ENCODE measurements at places on chromosomes 3 and 15.
A peak's percentile ranks its signal among the peaks of the same experiment; 100 is the strongest.

DNA sequence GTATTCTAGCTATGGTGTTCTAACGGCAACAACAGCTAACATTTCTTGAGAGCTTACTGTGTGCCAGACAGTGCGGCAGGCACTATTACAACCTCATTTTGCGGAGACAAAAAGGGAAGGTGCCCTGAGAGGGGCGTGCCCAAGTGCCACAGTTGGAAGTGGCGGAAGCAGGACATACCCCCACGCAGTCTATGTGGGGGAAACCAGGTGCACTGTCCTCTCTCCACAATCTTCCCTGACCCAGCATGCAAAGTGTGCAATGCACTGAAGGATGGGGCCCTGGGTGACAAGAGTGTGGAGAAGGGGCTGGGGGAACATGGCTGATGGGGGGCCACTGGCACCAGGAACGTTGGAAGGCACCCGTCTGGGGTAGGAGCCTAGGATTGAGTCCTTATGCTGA, 8.6 kb downstream of the ANP32A start:
- no peak for DNase-seq

DNA sequence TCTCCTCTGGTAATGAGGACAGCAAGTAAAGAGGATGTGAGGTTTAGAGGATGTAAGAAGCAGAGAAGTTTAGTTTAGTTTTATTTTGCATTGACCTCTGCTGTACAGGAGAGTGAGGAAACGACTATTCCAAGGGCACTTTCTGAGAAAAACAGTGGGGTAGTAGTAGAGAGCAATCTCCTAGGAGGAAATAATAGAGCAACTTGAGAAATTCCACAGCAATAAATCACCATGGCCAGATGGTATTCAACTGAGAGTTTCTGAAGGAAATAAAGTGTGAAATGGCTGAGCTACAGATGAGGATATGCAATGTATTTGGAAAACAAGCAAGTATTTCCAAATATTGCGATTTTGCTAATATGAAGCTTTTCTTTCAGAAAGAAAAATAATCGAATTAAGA, 118.9 kb downstream of the DPH6 start:
- DNase-seq = no peak

DNA sequence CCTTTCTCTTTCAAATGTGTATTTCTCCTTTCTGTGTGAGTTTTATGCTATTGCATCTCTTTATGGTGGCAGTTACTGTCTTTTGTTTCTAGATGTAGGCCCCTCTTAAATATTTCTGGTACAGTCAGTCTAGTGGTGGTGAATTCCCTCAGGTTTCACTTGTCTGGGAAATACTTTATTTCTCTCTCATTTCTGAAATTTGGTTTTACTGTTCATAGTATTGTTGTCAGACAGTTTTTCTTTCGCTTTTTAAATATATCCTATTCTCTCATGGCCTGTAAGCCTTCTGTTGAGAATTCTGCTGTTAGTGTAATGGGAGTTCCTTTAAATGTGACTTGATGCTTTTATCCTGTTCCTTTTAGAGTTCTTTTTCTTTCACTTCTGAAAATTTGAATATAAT, 874.0 kb downstream of the PLOD2 start:
- DNase-seq = no peak

DNA sequence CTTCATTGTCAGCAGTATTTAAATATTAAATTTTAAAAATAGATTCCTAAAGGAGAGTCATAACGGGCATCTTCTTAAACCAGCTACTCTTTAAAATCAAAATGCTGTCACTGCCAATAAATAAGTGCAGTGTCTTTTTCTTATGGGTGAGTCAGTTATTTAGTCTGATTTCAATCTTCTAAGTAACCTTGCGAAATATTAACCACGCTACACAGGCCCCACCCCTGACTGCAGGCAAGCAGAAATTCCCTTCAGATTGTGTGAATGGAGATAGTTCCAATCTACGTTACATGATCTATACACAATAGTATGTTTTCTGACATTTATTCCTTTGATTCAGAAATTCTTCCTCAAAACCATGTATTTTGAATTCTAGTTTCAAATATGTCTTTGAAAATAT, 141.5 kb downstream of the GADL1 start:
- DNase-seq = no peak

- no peak for DNase-seq
These were observed 20.4 kb downstream of the RARRES1 start for GRCh38 chr3:158711886-158712285.

GRCh38 chr3:13364602-13365271, 55.4 kb downstream of the NUP210 start:
- no peak for DNase-seq

GRCh38 chr15:91947683-91948608, 94.4 kb downstream of the SLCO3A1 start:
- no peak for DNase-seq

DNA sequence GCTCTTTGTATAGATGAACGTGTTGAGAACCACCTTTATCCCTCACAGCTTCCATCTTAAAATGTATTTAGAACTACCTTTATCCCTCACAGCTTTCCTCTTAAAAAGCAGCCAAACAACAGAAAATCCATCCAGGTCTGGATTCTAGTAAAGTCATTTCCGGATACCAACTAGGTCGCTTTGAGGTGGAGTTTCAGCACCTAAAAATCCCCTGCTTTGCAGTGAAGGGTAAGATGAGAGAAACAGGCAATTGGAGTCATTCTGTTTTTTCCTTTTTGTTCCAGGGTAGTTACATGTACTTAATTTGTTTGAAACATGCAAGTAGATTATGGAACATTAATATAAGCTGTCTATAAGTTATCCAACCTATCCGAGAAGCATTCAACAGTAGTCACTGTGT, 192.0 kb downstream of the UBE2E2 start:
- DNase-seq = no peak

GRCh38 chr3:57142411-57142723, 22.8 kb downstream of the IL17RD start:
- no peak for DNase-seq

- no peak for DNase-seq
These were observed 87.3 kb downstream of the DHX30 start for GRCh38 chr3:47890126-47890827.

DNA sequence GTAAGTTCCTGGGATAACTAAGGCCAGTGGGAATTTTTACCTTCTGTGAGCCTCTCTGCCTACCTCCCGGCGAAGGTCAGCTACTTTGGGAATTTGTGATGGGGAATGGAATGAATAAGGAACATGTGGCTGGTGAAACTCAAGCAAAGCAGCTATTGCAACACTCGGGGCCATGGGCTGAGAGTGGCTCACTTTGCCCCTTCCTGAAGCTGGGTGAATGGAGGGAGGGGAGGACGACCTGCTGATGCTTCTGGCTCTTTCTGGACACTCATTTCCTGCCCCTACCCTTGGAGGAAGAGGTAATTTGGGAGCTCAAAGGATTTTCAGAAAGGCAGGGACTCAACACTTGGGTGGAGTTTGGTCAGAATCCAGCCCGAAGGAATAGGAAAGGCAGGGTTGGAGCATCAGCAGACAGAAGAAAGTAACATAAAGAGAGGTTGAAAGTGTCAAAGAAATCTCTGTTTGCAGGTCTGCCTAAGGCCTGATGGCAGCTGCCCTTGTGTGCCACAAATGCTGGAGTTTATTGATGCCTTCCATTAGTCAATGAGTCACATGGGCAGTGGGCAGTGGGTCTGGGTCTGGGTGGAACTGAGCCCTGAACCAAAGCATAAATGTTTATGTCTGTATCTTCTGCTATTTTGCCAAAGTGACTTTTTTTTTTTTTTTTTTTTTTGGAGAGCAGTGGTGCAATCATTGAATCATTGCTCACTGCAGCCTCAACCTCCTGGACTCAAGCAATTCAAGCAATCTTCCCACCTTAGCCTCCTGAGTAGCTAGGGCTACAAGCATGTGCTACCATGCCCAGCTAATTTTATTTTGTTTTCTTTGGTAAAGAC, 12.4 kb downstream of the LAMP3 start:
- no peak for DNase-seq

DNA sequence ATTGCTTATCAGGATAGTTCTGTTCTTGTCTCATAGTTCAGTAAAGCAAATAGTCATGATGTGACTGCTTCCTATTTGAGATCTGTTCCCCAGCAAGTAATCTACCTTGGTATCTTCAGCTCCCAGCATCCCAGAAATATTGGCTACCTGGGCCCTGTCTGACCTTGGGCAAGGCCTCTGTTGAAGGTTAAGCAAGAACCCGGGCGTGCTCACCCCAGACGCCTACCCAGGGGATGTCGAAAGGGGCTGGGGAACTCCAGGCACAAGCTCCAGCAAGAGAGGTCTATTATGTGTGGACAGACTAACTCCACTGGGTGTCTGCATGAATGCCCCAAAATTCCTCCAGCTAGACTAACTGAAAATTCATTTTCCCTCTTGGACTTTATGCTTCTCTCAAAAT, 37.3 kb upstream of the IGF1R start:
- no peak for DNase-seq

DNA sequence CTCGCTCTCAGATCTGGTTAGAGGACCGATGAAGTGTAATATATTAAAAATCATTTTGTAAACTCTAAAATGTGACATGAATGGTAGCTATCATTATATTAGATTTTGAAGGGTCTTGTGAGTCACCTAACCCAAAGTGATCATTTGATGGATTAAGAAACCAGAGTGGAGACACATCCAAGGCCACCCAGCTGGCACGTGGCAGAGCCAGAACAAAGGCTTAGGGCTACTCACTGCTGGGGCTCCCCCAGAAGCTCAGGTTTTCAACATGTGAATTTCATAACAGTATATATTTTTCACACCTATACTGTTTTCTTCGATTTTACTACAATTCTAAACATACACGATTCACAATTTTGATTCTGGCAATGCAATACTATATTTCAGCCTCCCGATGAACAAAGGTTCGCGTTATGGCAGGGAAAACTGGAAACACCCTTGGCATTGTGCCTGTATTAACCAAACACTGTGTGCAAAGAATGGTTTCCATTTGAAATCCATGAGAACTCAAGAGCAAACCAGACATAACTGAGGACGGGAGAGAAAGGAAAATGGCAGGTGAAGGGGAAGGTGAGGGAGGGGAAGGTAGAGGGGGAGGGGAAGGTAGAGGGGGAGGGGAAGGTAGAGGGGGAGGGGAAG, 88.9 kb downstream of the ADAMTS17 start:
- no peak for DNase-seq

DNA sequence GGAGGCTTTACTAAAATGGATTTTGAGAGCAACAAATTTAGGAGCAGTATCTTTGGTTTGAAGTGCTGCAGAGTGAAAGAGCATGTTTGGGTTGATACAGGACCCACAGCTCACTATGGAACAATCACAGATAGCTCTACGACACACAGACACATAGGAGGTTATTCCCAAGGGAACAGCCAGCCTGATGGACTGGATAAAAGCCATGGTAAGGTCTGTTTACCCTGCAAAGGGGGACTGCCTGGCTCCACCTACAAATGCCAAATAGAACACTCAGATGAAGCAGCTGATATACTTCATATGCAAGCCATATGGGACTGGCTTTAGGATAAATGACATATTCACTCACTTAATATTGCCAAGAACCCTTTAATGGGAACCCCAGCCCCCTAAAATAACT, 75.4 kb downstream of the CDC25A start:
- DNase-seq = no peak

- DNase-seq = no peak
These were observed 5.3 kb downstream of the PLA2G4F start for GRCh38 chr15:42151141-42151561.

- DNase-seq = no peak
These were observed 9.5 kb downstream of the MGA start for GRCh38 chr15:41669701-41670100.

GRCh38 chr3:10322352-10322710, 1.4 kb upstream of the SEC13 start:
- DNase-seq = no peak

DNA sequence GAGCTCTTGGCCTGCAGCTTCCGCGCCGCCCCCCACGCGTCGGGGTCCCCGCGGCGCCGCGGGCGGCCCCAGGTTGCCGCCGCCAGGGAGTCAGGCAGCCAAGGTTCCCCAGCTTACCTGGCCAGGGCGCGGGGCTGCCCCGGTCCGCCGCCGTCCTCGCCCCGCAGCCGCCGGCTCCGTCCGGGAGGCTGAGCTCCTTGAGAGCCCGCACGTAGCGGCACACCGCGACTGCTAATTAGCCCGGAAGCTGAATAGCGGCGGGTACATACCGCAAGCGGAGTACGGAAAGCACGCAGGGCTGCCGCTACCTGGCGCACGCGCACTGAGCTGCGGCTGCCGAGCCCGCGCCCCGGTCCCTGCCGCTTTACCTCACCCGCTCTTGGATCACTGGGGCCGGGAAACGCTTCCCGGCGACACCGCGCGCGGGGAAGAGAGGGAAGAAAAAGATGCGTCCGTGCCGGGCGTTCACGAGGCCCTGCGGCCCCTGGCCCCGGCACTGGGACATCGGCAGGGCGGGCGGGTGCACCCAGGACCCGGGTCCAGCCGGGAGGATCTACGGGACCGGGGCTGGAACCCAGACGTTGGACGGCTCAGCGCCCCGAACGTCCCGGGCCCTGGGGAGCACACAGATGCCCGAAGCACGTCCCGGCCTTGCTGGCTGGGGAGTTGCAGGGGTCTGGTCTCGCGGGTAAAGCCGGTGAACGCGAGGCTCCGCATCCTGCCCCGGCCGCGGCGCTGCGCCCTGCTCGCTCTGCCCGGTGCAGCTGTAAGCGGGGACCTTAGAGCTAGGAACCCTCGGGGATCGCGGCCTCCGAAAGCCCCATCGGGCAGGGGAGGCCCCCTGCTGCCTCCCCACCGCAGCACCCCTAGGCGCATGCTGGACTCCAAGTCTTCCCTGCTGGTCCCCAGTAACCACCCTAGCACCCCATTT, at the start of gene GOLGA8B:
Gene GOLGA8B, minus strand, starts transcription at position 253 of the 931 bp plus-strand sequence. CDS start 47,739 bp downstream, outside the sequence.
- DNase-seq = peak; percentile 49

GRCh38 chr3:47410801-47411646, 30.2 kb downstream of the PTPN23 start:
- DNase-seq = no peak

DNA sequence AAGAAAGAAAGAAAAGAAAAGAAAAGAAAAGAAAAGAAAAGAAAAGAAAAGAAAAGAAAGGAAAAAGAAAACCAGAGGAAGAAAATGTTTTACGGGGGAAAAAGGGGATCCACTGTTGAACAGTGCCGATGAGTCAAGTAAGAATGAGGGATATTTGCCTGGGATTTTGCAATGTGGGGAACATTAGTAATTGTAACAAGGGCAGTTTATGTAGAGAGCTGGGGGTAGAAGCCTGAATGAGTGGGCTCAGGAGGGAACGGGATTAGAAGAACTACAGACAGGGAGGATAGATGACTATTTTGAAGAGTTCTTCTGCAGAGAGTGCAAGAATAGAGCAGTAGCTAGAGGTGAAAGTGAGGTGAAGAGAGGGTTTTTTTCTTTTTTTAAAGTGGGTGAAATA, 28.7 kb downstream of the GATM start:
- no peak for DNase-seq
